ENCODE measurements at places on chromosomes 7 and 10. TPM values are rescaled to one million over a fixed set of nuclear protein-coding genes. Genes with fewer than 3 reads are reported as not detected.
A peak's percentile ranks its signal among the peaks of the same experiment; 100 is the strongest.

The UTF1 gene
- total RNA-seq: not detected

The KAZALD1 gene
- 13.1 TPM for total RNA-seq

The AKR1E2 gene
- total RNA-seq: 6.5 TPM

DNA sequence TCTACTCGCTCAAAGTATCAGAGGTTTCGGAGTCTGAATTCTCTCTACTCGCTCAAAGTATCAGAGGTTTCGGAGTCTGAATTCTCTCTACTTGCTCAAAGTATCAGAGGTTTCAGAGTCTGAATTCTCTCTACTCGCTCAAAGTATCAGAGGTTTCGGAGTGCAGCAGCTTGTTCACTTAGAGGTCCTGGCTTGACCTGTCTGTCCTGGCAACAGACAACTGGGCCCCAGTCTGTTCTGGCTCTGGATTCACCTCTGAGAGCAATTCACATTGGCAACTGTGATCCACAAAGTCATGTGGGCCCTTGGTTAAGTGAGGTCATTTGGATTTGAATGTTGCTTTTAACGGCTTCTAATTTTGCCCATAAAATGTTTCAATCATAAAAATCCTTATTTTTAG lies 63.9 kb upstream of the ST8SIA6 start:
- DNase-seq: no peak

DNA sequence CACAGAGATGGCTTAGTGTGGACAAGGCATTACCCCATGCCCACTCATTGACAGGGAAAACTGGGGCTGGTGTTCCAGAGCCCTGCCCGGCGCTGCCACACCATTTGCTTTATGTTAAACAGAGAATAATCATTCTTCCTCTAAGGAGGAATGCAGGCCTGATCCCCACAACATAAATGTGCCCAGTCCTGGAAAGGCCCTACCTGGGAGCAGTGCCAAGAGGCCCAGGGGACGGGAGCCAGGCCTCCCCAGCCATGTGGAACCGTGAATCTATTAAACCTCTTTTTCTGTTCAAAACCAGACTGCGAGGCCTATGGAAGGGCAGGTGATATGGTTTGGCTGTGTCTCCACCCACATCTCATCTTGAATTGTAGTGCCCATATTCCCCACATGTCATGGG lies 264.1 kb downstream of the GRID1 start:
- no peak for DNase-seq

GRCh38 chr10:15419279-15419874 lies 48.3 kb upstream of the FAM171A1 start:
- DNase-seq: no peak

DNA sequence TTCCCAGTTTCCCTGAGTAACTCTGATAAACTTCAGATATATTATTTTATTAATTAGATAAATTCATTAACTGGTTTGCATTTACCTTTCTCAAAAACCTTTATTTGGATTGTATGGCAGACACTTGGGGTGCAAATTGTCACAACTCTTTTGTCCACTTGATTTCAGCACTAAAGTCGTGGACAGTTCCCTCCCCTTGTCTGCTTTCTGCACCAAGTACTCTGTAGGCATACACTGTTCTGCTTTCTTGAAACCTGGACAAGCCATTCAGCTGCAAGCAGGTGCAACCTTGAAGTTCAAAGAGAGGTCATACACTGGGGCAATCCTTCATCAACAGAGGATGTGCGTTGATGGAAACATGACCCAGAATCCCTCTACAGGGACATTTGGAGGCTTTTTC lies 162.9 kb downstream of the ARL5B start:
- no peak for DNase-seq

- DNase-seq: no peak
Measured at GRCh38 chr10:131546086-131546810, 234.7 kb upstream of the TCERG1L start.

DNA sequence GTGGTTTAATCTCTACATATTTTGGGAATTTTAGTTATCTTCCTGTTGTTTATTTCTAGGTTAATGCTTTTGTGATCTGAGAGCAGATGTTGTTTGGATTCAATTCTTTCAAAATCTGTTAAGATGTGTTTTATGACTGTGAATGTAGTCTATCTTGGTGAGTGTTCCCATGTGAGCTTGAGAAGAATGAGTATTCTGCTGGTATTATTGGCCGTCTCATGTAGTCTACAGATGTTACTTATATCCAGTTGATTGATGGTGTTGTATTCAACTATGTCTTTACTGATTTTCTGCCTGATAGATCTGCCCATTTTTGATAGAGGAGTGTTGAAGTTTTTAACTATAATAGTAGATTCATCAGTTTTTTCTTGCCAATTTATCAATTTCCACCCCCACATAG lies 141.4 kb upstream of the FOXP2 start:
- no peak for DNase-seq

DNA sequence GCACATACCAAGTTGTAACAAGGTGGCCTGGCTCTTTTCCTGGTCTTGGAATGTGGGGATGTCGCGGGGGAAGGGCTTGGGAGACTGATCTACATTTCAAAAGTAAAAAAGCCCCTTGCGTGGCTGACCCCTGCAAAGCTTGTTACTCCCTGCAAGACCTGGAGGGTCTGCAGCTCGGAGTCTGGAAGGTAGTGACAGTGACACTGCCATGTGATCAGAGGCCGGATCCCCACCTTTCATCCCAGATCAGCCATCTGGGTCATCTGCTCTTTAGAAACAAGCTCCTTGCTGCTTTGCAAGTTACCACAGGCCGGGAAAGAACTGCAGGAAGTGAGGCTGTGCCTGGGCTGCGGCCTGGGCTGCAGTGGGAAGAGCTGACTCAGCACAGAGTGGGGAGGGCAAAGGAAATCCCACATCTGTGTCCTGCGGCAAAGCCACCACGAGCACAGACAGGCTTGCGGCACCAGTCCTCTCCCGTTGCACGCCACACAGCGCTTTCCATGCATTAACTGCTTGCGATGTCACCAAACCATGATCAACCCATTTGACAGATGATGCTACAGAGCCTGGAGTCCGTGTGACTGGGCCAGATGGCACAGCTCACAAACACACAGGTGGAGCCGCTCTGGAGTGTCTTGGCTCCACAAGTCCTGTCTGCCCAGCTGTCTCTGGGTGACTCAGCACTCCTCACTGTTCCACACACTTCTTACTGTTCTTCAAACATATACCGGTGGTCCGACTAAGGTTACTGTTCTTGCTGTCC lies 97.7 kb downstream of the SH3PXD2A start:
- peak; percentile 61 for DNase-seq

DNA sequence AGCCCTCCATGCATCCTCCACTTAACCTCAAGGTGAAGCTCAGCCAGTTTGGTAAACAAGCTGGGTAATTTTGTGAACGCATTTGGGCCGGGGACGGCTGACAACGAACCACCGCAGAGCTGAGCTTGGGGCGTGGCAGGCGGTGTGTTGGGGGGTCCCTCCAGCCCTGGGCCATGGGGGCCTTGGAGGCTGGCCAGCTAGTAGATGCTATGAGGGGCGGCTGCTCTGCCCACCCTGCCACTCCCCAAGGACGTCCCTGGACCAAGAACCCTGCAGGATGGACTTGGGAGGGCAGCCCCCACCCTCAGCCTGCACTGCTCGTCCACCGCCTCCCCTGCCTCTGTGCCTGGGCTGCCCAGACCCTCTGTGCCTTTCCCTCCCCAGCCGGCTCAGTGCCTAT lies 12.0 kb upstream of the SCART1 start:
- DNase-seq: no peak

- DNase-seq: no peak
Measured at GRCh38 chr7:117993377-117994003, 120.2 kb upstream of the CTTNBP2 start.

- DNase-seq: no peak
Measured at GRCh38 chr10:89738551-89739209, 37.3 kb downstream of the KIF20B start.

GRCh38 chr7:40808378-40808942 lies 673.7 kb downstream of the SUGCT start:
- DNase-seq: no peak

DNA sequence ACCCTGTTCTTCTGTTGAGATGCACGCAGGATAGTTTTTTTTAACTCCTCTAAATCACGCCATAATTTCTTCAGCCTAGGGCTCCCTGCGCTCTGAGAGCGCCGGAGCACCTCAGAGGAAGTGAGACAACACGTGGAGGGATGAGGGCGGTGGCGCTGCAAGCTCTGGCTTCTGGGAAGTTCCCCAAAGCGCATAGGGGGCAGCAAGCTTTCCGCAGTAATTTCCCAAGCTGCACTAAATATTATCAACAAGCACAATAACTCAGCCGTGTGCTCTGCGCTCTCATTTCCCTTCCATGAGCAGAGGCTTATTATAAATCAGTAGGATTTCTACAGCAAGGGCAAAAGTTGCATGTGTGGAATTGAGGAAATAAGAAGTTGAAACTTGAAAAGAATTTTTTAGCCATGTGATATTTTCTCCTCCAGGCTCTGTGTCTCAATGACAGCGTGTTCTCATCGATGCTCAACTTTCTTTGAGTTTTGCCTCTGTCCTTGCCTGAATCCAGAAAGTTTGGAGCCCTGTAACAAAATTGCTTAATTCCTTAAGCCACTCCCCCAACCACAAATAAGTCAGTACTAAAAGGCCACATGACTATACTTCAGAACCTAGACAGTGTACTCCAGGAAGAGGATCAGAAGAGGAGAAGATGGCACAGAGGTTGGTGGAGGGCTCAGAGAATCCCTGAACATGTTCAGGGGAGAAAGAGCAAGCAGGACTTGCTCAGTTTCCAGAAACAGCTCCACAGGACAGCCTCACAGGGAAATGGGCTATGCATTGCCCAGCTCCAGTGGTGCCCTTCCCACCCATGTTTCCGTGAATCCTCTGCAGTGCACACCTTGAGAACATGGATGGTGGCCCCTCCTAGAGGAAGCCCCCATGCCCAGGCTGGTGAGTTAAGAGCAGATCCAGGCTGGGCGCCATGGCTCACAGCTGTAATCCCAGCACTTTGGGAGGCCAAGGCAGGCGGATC lies 221.5 kb upstream of the GHITM start:
- no peak for DNase-seq

Measured in heart right ventricle (tissue), 16 donors.